Fibroblast of lung (primary cell): ENCODE measurements at places on chromosomes 2 and 18. TPM values are rescaled to one million over a fixed set of nuclear protein-coding genes. Genes with fewer than 3 reads are reported as not detected.

The PROC gene
- total RNA-seq = not detected in 2 replicates

The RNF144A gene
- 0.17 and 0.26 TPM in 2 replicates for total RNA-seq

The SP9 gene
- not detected in 2 replicates for total RNA-seq

DNA sequence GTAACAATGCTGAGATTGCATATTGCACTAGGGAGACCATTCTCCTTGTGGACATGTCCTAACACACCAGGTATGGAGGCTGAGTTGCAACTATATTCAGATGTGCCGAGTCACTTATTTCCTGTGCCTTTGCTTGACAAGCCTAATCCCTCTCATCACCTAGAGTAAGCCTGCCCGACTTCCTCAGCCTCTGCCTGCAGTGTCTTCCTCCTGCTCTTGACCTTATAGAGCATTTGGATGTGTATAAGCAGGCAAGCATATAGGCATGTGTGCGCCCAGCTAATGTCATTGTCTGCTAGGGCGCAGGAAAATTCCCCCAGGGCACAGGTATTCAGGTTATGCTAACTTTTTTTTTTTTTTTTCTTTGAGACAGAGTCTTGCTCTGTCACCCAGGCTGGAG is 316.9 kb downstream of the CDH2 start:
- no peak for DNase-seq
- H3K4me1 ChIP-seq = no peaks in the 10 kb centered on the region

GRCh38 chr2:138432971-138433370 is 68.6 kb upstream of the SPOPL start:
- no peaks in the 10 kb centered on the region for H3K27me3 ChIP-seq
- H3K4me1 ChIP-seq = no peaks in the 10 kb centered on the region
- H3K27ac ChIP-seq = no peak overlapping the region
- peak; percentile 51 for DNase-seq

- H3K4me3 ChIP-seq = no peak overlapping the region
- H3K27me3 ChIP-seq = no peaks in the 10 kb centered on the region
- DNase-seq = no peak
- no peaks in the 10 kb centered on the region for H3K36me3 ChIP-seq
Measured at GRCh38 chr2:173793709-173794565, 171.2 kb downstream of the SP3 start.

DNA sequence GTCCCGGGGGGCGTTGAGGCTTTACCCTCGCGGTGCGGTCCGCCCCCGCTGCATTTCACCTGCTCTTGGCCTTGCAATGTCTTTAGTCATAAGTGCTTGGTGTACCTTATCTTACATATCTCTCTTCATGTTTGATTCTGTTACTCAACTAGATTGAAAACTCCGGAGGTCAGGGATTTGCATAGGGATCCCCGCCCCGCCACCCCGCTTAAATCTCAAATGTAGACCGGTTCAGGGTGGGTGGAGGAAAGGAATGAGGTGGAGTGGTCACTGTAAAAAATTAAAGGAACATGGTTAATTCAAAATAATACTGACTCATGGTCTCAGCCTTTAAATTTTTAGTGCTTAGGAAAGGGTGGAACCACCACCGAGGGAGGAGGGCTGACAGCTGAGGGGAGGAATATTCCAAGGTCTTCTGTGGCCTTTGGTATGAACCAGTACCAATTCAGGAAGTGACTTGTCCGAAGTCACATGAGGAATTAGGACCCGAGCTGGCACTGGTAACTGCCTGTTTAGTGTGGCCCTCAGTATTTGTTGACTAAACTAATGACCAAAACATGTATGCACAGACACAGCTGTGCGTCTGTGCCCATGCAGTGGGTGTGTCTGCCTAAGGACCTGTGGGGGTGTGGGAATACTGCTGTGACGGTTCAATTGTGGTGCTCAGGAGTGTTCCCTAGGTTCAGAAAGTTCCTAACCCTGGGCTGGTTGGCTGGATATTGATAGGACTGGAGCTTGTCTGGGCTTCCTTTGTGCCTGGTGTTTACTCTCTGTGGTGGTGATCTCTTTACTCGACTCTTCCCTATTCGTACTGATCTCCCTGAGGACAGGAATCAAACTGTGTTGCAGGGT is 1.0 kb downstream of the PLEKHB2 start:
- H3K4me3 ChIP-seq = peak overlapping the region; percentile 85
- no peaks in the 10 kb centered on the region for H3K36me3 ChIP-seq
- H3K27ac ChIP-seq = peak overlapping the region; percentile 85
- peaks cover 9% of the 10 kb centered on the region for H3K4me1 ChIP-seq

DNA sequence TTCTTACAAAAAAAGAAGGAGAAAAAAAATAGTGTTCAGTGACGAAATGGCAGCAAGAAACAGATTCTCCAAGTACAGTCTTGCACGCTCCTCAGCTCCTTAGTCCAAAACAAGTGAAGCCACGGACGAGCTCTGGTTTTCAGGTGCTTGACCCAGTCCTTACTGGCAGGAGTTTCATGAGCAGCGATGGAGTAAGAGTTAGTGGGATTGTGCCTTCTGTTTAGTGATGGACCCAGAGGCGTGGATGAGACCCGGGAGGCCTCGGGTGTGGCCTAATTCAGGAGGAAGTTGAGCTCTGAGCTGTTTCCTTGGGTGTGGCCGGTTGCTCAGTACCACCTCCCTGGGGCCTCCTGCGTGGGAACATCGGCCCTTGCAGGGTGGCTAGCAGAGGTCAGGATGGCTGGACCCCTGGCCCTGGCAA is 52.0 kb downstream of the KIF5C start:
- no peaks in the 10 kb centered on the region for H3K4me1 ChIP-seq
- DNase-seq = no peak
- H3K27me3 ChIP-seq = no peaks in the 10 kb centered on the region
- H3K27ac ChIP-seq = no peak overlapping the region

- H3K27ac ChIP-seq = no peak overlapping the region
- no peak overlapping the region for H3K4me3 ChIP-seq
- no peaks in the 10 kb centered on the region for H3K4me1 ChIP-seq
- peaks cover 3% of the 10 kb centered on the region for H3K27me3 ChIP-seq
- H3K36me3 ChIP-seq = no peaks in the 10 kb centered on the region
Measured at GRCh38 chr2:136019306-136019705, 33.9 kb upstream of the DARS1 start.

GRCh38 chr2:210435439-210435838 is 41.1 kb downstream of the LANCL1 start:
- H3K27me3 ChIP-seq = no peaks in the 10 kb centered on the region
- no peak overlapping the region for H3K4me3 ChIP-seq
- no peak overlapping the region for H3K27ac ChIP-seq
- H3K4me1 ChIP-seq = no peaks in the 10 kb centered on the region
- H3K36me3 ChIP-seq = no peaks in the 10 kb centered on the region
